ENCODE measurements at places on chromosomes 13 and 19.

DNA sequence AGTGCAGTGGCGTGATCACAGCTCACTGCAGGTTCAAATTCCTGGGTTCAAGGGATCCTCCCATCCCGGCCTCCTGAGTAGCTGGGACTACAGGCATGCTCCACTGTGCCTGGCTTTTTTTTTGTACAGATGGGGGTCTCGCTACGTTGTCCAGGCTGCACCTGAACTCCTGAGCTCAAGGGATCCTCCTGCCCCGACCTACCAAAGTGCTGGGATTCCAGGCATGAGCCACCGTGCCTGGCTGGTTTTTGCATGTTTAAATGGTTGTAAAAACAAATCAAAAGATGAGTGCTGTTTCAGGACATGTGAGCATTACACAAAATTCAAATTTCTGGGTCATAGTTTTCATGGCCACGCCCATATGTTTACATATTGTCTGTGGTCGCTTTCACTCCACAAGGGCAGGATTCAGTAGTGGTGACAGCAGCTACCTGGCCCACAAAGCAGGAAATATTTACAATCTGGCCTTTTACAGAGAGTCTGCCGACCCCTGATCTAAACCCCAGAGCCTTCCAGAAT, 5.3 kb downstream of the MATK start:
- no peak for DNase-seq

DNA sequence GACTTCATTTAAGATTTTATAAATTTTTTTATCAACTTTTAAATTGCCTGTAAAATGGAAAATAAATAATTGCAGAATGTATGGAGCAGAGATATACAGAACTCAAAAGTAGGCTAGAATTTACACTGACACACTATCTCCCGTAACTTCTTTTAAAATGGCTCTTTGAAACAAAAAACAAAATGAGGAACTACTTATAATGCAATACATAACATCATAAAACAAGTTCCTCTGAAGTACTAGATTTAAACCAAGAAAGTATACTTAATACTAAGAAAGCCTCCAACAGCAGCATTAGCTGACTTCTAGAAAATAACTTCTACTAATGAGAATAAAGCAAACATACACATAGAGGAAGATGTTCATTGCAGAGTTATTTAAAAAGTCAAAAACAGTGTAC, 17.0 kb downstream of the RBM26 start:
- DNase-seq: no peak

DNA sequence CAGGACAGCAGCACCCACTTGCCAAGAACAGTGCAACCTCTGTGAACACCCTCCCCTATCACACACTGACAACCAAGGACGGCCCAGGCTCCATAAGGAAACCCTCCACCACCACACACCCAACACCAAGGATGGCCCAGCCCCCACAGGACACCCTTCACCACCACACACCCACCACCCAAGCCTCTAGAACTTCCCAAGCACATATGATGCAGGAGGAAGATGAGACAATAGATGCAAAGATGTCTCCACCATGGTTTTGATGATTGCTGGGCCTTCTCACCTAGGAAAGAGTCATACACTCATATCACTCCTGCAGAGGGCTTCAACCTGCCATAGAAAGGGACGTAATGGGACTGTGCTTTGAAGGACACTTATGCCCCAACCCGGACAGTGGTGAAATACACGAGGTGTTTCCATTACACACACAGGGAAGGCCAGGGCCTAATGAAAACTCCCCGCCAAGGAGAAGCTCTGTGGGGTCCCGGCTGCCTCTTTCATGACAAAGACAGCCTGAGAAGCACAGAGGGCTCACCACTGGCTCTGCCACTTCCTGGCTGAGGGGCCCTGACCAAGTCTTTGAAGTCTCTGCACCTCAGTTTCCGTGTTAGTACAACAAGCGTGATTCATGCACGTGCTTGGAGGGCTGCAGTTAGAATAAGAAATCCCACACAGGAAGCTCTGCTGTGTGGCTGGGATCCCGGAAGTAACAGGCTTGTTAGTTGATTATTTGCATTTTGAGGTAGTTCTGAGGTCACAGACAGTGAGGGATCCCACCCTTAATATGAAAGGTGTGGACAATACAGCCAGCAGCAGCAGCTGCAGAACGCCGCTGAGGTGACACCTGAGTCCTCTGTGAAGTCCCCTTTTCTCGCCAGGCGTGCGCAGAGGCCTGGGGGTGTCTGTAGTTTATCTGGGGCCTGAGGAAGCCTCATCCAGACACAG, 61.9 kb upstream of the ATP12A start:
- peak; percentile 64 for DNase-seq

GRCh38 chr13:81726037-81726726, 1385.3 kb upstream of the SPRY2 start:
- DNase-seq: no peak

Data from stimulated activated CD8-positive, alpha-beta memory T cell treated with anti-CD3 and anti-CD28 coated beads, Interleukin-7, amount 100 ng/mL, for 4 hours (primary cell).